ENCODE measurements at places on chromosomes 13 and 19.
A peak's percentile ranks its signal among the peaks of the same experiment; 100 is the strongest.

GRCh38 chr13:112443191-112443994, 67.2 kb downstream of the SPACA7 start:
- no peak for DNase-seq

DNA sequence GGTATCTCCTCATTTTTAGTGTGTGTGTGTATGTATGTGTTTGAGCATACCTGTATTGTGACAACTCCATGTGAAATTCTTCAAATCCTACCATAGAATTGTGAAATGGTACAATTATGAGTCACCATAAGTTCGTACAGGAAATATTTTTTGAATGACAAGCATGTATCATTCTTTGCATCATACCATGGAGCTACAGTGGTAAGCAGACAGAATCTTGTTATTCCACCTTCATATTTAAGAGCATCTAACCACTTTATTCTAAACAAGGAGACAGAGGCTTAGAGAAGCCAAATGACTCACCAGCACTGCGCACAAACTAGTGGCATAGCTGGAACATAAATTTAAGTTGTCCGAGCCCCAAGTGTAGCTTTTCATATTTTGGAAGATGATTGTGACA, 4.5 kb upstream of the EPSTI1 start:
- DNase-seq = peak; percentile 78

GRCh38 chr13:49693877-49694276, 2.6 kb upstream of the EBPL start:
- no peak for DNase-seq

DNA sequence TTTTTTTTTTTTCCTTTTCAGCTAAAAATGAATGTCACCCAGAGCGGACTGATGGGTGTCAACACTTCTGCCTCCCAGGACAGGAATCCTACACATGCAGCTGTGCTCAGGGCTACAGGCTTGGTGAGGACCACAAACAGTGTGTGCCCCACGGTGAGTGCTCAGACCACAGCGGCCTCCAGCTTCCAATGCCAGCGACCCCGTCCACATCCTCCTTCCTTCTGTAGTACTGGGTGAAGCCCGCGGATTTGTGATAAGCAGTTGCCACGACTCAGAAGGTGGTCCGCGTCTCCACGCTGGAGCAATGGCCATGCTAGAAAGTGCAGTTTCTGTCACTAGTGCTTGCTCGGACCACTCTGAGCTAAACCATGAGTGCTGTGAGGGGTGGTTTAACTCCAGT, 6.0 kb downstream of the PROZ start:
- no peak for DNase-seq

GRCh38 chr19:55541091-55541490, 4.2 kb upstream of the SBK2 start:
- no peak for DNase-seq

DNA sequence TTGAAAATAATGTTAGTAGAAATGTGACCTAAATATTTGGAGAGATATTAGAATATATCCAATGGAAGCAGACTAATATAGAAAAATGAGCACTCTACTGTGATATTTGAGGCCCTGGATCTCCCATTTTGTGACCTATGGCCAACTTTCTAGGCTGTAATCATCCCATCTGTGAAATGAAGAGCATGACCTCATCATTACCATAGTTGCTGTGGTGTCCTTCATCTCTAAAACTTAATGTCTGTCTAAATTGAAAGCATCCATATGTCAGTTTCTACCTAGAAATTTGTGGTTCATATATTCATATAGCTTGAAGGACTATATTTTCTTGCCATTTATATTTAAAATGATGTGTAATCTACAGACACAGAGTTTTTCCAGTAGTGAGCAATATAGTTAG, 41.6 kb downstream of the PAN3 start:
- no peak for DNase-seq

DNA sequence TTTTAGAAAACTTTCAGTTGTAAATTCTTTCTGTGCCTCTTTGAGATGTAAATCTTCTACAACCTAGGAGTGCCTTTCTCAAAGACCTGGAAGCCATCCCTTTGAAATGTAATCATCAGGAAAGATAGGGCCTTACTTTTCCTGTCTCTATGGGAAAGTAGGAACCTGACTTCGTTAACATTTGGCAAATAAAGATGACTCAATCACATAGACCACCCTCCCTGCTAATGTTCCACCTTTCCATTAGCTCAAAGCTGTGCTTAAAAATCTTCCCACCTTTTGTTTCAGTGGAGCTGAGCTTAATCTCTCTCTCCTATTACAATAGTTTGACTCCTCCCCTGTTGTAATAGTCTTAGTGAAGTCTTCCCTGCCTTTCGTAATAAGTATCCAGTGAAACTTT, 247.7 kb downstream of the OLFM4 start:
- DNase-seq = no peak

GRCh38 chr13:48253849-48254248, 20.8 kb downstream of the ITM2B start:
- no peak for DNase-seq

GRCh38 chr13:40666045-40666932, at the start of gene FOXO1:
FOXO1 (minus strand) TSS chr13:40666641; CDS start chr13:40666212, 429 bp downstream.
- DNase-seq = peak; percentile 86

- no peak for DNase-seq
Measured at GRCh38 chr13:74040200-74040599, 94.0 kb downstream of the KLF12 start.

DNA sequence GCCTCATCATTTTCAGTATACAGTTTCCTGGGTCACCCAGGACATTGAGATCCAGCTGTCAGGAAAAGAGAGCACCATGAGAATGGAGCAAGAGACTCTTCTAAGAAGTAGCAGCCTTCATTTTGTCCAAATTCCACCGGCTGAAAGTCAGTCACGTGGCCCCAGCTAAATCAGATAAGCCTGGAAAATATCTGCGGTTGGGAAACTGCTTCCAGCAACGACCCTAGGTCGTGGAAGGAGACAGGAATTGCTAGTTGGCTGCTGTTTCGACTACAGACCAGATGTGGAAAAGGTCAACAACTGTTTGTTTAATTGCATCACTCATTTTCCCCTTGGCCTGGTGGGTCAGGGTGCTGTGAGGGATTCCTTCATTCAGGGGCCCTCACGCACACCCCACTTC, 107.0 kb downstream of the ZNF536 start:
- DNase-seq = no peak

GRCh38 chr19:56983171-56983570, 136.6 kb upstream of the USP29 start:
- DNase-seq = no peak

Data from activated CD4-positive, alpha-beta T cell treated with anti-CD3 and anti-CD28 coated beads, Interleukin-2, amount 50 U/mL, for 16 hours (primary cell).